ENCODE measurements at places on chromosomes 5 and 9. TPM values are rescaled to one million over a fixed set of nuclear protein-coding genes. Genes with fewer than 3 reads are reported as not detected.

DNA sequence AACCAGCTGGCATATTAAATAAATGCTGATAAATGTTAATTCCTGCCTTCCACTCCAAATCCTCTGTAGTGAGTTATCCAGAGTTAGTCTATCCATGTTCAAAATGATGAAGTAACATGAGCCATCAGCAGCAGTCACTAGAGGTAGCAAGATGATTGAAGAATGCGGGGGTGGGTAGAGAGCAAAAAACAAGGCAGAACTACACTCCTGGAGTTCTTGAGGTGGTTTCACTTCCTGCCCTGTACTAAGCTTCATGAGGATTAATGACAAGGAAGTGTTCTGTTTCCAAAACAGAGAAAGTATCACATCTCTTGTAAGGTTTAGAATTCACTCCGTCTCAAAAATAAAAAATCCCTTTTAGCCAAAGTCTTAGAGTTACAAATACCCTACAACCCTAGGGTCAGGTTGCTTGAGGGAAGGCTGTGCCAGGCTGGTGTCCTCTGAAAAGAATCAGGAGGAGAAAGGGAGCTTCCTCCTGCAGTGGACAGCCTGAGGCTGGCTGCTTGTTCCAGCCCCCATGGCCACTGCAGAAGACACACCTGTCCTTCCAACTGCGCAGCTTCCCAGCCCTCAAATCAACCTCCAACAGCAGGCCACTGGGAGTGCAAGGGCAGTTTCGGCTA is 180.2 kb downstream of the DENND1A start:
- H3K36me3 ChIP-seq = no peaks in the 10 kb centered on the region
- no peak for DNase-seq
- H3K27ac ChIP-seq = no peak overlapping the region
- H3K4me3 ChIP-seq = no peak overlapping the region
- H3K27me3 ChIP-seq = no peaks in the 10 kb centered on the region

- H3K4me3 ChIP-seq = no peak overlapping the region
- peaks cover 9% of the 10 kb centered on the region for H3K4me1 ChIP-seq
- H3K36me3 ChIP-seq = no peaks in the 10 kb centered on the region
Measured at GRCh38 chr5:95709967-95710650, 21.0 kb upstream of the RHOBTB3 start.

DNA sequence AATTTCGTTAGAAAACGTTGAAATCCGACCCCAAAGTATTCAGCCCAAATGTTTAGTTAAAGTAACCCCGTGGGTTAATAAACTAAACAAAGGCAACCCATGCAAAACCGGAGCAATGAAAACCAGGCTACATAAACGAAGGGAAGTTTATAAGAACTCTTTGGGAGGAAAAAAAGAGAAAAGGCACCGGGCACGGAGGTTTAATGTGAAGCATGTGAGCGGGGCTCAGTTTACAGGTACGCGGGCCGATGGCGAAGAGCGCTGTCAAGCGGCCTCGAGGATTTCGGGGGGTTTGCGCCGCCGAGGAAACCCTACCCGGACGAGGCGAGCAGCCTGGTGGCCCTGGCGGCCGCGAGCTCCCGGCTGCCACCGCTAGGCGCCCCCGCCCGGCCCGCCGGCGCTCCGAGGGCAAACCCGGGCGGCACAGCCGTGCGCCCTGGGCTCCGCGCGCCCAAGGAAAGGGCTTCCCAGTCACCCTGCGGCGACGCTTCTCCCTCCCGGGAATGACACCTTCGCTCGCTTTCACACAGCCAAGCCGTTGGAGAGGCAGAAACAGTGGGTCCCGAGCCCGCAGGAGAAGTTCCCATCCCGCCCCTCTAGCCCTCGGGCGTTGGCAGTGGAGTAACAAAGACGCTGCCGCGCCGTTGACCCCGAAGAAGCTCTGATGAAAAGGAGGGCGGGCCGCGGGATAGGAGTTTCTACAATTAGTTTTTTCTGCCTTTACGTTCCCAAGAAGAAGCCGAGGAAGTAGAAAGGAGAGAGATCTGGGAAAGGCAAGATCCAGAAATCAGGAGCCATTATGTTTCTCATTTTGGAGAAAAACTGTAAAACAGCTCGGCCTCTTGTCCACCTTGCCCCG is 126.0 kb downstream of the TMEM174 start:
- peaks cover 92% of the 10 kb centered on the region for H3K27me3 ChIP-seq
- H3K4me1 ChIP-seq = peaks cover 35% of the 10 kb centered on the region
- no peak overlapping the region for H3K27ac ChIP-seq
- DNase-seq = no peak
- H3K36me3 ChIP-seq = no peaks in the 10 kb centered on the region

DNA sequence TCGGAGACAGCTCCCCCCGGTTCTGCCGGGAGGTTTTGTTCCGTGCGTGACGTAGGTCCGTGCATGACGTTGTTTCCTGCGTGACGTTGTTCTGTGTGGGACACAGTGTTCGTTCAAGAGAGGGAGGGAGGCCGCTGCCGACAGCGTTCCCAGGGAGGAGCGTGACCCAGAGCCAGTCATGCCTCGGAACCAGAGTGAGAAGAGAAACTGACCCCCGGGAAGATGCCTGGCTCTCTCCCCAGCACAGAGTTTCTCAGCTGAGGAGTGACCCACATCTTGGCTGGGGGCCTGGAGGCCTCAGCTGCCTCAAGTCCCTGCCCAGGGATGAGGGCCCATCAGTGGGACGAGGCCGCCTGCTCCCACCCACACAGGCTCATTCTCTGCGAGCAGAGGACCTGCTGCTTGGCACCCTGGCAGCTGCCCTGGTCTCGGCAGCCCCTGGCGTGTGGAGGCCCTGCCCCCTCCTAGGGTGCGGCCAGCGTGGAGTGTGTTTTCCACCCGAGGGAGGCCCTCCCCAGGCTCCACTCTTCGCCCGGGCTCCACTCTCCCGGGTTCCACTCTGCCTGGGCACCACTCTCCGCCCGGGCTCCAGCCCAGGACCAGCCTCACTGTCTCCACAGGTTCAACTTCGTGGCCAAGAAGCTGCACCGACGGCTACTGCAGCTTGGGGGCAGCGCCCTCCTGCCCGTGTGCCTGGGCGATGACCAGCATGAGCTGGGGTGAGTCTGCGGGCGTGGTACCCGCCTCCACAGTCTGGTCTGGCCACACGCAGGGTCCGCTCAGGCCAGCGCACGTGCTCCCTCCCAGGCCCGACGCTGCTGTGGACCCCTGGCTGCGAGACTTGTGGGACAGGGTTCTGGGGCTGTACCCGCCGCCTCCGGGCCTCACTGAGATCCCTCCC is 7.9 kb downstream of the NDOR1 start:
- no peak overlapping the region for H3K4me3 ChIP-seq
- H3K27ac ChIP-seq = no peak overlapping the region
- no peaks in the 10 kb centered on the region for H3K36me3 ChIP-seq
- H3K27me3 ChIP-seq = no peaks in the 10 kb centered on the region

DNA sequence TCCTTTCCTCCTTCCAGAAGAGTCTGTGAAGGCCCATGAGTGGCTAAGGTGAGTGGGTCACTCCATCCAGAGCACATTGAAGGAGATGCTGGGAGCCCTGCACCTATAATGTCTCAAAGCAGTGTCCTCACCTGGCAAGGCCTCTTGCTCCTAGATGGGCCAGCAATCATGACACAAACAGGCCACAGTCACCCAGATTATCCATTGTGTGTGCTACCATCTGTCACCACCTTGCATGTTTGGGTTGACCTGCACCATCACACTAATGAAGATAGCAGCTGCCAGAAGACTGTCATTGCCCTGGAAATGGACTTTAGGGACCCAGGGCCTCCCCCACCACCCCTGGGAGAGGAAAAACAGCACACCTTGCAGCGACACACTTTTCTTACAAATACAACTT is 69.6 kb downstream of the GABBR2 start:
- no peak overlapping the region for H3K4me3 ChIP-seq
- no peaks in the 10 kb centered on the region for H3K36me3 ChIP-seq
- no peaks in the 10 kb centered on the region for H3K27me3 ChIP-seq
- no peak overlapping the region for H3K27ac ChIP-seq
- no peaks in the 10 kb centered on the region for H3K4me1 ChIP-seq

GRCh38 chr9:76618762-76619161 is 145.5 kb upstream of the PCA3 start:
- H3K4me1 ChIP-seq = peaks cover 12% of the 10 kb centered on the region
- no peak overlapping the region for H3K4me3 ChIP-seq
- H3K36me3 ChIP-seq = no peaks in the 10 kb centered on the region
- no peak for DNase-seq
- H3K27ac ChIP-seq = peak overlapping the region; percentile 50

GRCh38 chr5:9269014-9269413 is 276.9 kb downstream of the SEMA5A start:
- H3K36me3 ChIP-seq = no peaks in the 10 kb centered on the region
- no peak overlapping the region for H3K4me3 ChIP-seq
- H3K27me3 ChIP-seq = no peaks in the 10 kb centered on the region
- H3K27ac ChIP-seq = no peak overlapping the region
- no peak for DNase-seq
- H3K4me1 ChIP-seq = no peaks in the 10 kb centered on the region

DNA sequence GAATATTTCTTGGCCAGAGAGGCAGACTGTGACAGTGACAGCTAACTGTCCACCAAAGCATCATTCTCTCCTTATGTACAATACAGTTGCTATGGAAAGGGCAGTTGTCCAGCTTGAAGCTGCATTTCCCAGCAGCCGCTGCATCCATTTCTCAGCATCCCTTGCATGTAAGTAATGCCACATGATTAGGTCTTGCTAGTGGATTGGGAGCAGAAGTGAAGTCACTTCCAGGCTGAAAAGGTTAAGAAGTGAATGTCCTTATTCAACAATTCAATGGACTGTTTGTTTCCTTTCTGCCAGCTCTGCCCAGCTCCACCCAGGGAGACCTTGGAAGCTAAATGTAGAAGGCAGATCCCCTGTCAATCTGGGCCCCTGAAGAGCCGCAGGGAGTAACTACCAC is 26.1 kb upstream of the RETREG1 start:
- no peak for DNase-seq
- no peaks in the 10 kb centered on the region for H3K27me3 ChIP-seq
- no peak overlapping the region for H3K27ac ChIP-seq
- no peaks in the 10 kb centered on the region for H3K4me1 ChIP-seq

The SOX30 gene
- 0.12 TPM for polyA plus RNA-seq

The PCDHAC2 gene
- polyA plus RNA-seq = 0.66 TPM

The SLC46A2 gene
- polyA plus RNA-seq = not detected
